Activated naive CD8-positive, alpha-beta T cell treated with anti-CD3 and anti-CD28 coated beads, Interleukin-2, amount 10 ng/mL, durations not matched to agents 7 days and 5 days (primary cell): ENCODE measurements at places on chromosomes 7 and 10. TPM values are rescaled to one million over a fixed set of nuclear protein-coding genes. Genes with fewer than 3 reads are reported as not detected.
A peak's percentile ranks its signal among the peaks of the same experiment; 100 is the strongest.

BTBD16 gene
- not detected for total RNA-seq

ACTA2 gene
- total RNA-seq: 13.8 TPM

VIPR2 gene
- 0.80 TPM for total RNA-seq

ZNF503 gene
- 0.23 TPM for total RNA-seq

CALML5 gene
- not detected for total RNA-seq

ADAP1 gene
- 25.0 TPM for total RNA-seq

CLRN3 gene
- total RNA-seq: not detected

RASA4B gene
- total RNA-seq: 16.2 TPM

GRCh38 chr10:130636313-130636930 lies 500.2 kb downstream of the GLRX3 start:
- no peak overlapping the region for H3K4me3 ChIP-seq
- H3K36me3 ChIP-seq: no peaks in the 10 kb centered on the region
- DNase-seq: no peak
- no peak overlapping the region for H3K27ac ChIP-seq
- peaks cover 2% of the 10 kb centered on the region for H3K4me1 ChIP-seq
- peaks cover 6% of the 10 kb centered on the region for H3K27me3 ChIP-seq

DNA sequence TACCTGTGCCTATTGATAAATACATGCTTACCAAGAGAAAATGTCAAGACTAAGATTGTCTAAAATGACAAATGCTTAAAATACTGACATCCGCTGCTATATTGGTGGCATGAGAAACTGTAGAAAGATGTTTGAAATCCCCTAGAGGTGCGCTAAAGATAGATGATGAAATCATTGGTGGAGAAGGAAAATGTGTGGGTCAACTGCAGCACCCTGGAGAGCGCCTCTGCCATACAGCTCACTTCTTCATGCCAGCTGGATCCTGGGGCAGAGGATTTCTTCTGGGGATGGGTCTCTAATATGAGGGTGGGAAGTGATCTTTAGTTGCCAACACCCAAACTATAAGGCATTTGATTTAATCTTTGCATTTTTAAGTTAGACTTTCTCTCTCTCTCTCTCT lies 680.4 kb upstream of the POM121L12 start:
- DNase-seq: no peak
- H3K4me1 ChIP-seq: no peaks in the 10 kb centered on the region
- no peaks in the 10 kb centered on the region for H3K27me3 ChIP-seq
- H3K36me3 ChIP-seq: no peaks in the 10 kb centered on the region

DNA sequence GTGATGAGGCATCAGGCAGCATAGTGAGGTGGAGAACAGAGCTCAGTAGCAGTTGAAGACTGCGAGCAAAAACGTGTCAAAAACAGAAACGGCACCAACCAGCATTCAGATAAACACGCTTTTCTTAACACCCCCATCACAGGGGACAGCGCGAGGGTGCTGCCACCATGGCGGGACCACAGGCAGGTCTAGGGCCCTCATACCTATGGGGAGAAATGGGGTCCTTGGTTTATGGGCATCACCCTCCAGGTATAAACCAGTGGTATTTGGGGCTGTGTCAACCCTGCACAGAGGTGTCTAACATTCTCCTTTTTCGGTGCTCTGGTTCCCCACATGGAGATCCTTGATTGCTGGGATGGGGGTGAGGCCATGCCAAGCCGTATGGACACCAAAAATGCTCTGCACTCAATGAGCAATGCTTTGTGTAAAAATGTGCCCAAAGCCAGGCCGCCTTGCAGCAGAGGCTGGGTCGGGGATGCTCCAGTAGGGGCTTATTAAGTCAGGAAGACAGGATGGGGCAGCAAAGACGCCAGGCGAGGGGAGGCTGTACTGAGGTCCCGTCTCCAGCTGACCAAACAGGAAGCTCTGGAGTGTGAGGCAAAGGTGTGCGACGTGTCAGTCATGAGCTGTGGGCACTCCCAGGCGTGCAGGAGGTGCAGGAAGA lies 191.5 kb downstream of the WDR37 start:
- H3K36me3 ChIP-seq: no peaks in the 10 kb centered on the region
- H3K4me1 ChIP-seq: peaks cover 3% of the 10 kb centered on the region
- H3K27ac ChIP-seq: no peak overlapping the region
- DNase-seq: no peak
- H3K27me3 ChIP-seq: peaks cover 46% of the 10 kb centered on the region
- no peak overlapping the region for H3K4me3 ChIP-seq

DNA sequence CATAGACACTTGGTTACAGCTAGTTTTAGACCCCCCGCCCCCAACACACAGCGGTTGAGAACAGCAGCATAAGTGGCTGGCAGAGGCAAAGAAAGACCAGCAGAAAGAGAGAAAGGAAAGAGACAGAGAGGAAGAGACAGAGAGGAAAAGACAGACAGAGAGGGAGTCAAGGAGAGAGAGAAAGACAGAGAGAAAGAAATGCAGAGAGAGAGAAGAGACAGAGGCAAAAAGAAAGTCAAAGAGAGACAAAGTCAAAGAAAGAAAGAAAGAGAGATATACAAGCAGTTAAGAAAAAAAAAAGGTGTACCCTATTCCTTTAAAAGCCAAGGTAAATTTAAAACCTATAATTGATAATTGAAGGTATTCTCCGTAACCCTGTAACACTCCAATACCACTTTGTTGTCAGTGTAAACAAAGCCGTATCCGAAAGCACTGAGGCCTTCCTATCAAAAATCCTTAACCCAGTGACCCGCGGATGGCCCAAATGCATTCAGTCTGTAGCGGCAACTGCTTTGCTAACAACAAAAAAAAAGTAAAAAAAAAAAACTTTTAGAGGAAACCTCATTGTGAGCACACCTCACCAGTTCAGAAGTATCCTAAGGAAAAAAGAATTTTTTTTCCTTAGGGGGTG lies 11.9 kb upstream of the SLC12A9 start:
- no peak overlapping the region for H3K27ac ChIP-seq
- H3K4me1 ChIP-seq: peaks cover 12% of the 10 kb centered on the region

GRCh38 chr10:123183724-123184123 lies 29.5 kb downstream of the BUB3 start:
- no peaks in the 10 kb centered on the region for H3K27me3 ChIP-seq

DNA sequence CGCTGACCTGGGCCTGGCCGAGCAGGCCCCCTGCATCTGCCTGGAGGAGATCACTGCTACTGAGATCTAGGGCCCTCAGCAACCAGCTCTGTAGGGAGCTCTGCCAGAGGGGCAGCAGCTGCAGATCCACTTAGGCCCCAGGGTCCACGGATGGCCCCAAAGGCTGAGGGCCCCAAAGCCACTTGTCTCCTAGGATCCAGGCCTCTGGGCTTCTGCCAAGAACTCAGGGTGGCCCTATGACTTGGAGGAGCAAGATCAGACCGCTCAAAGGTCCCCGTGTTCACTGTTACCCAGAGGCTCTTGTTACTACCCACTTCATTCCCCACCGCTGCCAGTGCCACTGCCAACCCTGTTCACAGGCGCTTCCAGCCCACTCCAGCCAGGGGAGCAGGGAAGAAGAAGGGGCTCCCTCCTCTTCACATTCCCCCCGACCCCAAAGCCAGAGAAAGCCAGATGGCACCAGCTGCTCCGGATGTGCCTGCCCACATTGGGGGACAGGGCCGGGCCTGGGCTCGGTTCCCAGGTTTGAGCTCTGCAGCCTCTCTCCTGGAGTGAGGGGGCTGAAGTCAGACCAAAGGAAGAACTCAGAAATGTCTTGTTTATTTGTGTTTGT lies 7.6 kb downstream of the LZTS2 start:
- no peaks in the 10 kb centered on the region for H3K27me3 ChIP-seq
- no peak overlapping the region for H3K4me3 ChIP-seq
- no peak overlapping the region for H3K27ac ChIP-seq
- no peak for DNase-seq

- peak overlapping the region; percentile 52 for H3K4me3 ChIP-seq
- H3K4me1 ChIP-seq: peaks cover 71% of the 10 kb centered on the region
- H3K36me3 ChIP-seq: peaks cover 44% of the 10 kb centered on the region
- peak overlapping the region; percentile 46 for H3K27ac ChIP-seq
These were observed 7.4 kb downstream of the NOD1 start for GRCh38 chr7:30471205-30471604.

- no peaks in the 10 kb centered on the region for H3K4me1 ChIP-seq
- H3K4me3 ChIP-seq: no peak overlapping the region
- no peak for DNase-seq
- H3K27ac ChIP-seq: no peak overlapping the region
- H3K27me3 ChIP-seq: peaks cover 4% of the 10 kb centered on the region
These were observed 72.8 kb downstream of the BICC1 start for GRCh38 chr10:58585435-58585834.

DNA sequence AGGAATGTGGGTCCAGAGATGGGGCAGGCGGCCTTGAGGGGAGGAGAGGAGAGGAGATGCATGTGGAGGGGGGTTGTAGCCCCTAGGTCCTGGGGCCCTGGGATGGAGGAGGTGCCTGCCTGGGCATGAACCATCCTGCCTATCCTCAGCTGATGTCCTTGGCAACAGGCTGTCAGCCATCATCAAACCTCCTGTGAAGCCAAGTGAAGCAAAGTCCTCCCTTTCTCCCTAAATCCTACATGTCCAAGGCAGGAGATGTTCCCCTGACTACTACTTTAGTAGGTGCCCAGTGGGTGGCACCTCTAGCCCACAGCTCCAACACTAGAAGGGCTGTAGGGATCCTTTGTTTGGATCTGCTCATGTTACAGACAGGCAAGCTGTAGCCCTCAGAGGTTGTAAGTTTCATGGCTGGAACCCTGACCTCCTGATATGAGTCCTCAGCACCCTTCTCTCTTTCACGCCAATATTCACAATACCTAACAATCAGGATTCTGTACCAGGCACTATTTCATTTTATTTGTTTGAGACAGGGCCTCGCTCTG lies 66.6 kb upstream of the SYPL1 start:
- no peak for DNase-seq
- H3K27ac ChIP-seq: no peak overlapping the region
- peaks cover under 1% of the 10 kb centered on the region for H3K36me3 ChIP-seq
- peaks cover 19% of the 10 kb centered on the region for H3K27me3 ChIP-seq
- H3K4me3 ChIP-seq: no peak overlapping the region
- H3K4me1 ChIP-seq: peaks cover 3% of the 10 kb centered on the region

- H3K36me3 ChIP-seq: no peaks in the 10 kb centered on the region
- no peak overlapping the region for H3K27ac ChIP-seq
- no peaks in the 10 kb centered on the region for H3K4me1 ChIP-seq
- H3K27me3 ChIP-seq: no peaks in the 10 kb centered on the region
- DNase-seq: no peak
- no peak overlapping the region for H3K4me3 ChIP-seq
These were observed 49.3 kb upstream of the INPP5A start for GRCh38 chr10:132488231-132488821.

- H3K27ac ChIP-seq: peak overlapping the region; percentile 43
- no peak for DNase-seq
- no peaks in the 10 kb centered on the region for H3K36me3 ChIP-seq
- H3K4me1 ChIP-seq: no peaks in the 10 kb centered on the region
- H3K4me3 ChIP-seq: no peak overlapping the region
These were observed 43.6 kb upstream of the BAMBI start for GRCh38 chr10:28633750-28634149.

DNA sequence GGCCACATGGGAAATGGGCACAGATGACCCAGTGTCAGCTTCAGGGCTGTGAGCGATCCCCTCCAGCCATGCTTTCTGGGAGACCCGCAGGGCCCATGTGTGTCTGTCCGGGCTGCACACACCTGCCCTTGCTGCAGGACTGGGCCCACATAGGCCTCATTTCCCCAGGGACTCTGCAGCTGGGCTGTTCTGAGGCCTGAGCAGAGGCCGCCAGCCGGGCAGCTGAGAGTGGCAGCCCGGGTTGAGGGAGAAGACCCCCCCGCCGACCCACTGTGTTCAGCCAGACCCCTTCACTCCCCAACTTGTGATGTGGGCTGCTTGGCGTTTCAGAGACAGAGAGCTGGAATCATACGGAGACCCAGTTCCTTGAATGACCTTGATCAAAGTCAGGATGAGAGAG lies 50.1 kb upstream of the DPYSL4 start:
- no peaks in the 10 kb centered on the region for H3K36me3 ChIP-seq
- H3K4me1 ChIP-seq: no peaks in the 10 kb centered on the region
- DNase-seq: no peak
- H3K27me3 ChIP-seq: peaks cover 2% of the 10 kb centered on the region
- H3K27ac ChIP-seq: no peak overlapping the region
- H3K4me3 ChIP-seq: no peak overlapping the region

DNA sequence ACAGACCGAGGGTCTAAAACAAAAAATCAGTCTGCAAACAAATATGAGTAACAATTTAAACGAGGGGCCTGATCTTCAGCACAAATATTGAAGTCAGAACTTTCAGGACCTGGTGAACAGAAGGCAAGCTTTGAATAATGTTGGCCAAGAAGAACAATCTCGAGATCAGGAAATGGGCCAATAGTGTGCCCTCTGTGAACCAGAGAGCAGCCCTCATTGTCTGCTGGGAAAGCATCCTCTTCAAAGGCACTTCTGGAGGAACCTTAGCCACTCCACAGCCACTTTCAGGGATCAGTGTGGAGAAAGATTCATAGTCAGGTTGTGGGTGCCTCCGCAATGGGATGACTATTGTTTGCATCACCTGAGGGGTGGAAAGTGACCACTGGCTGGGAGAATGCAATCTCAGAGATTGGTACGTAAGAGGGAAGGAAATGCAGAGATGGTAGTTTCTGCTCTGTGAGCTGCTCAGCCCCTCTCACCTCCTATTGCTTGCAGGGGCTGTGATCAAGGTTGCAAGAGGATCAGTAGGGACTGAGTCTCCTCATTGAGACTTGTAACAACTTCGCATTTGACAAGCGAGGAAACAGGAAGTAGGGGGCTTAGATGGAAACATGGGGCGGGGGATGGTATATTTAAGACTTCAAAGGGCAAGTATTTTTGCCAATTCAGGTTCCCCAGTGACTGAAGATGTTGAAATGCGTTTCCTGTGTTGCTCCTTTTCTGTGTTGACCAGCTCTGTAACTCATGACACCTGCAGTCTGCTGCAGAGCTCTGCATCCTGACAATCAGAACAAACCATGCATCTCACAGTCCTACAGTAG lies 28.4 kb upstream of the IFRD1 start:
- H3K4me1 ChIP-seq: peaks cover 15% of the 10 kb centered on the region
- peaks cover 3% of the 10 kb centered on the region for H3K36me3 ChIP-seq
- H3K4me3 ChIP-seq: peak overlapping the region; percentile 56
- H3K27ac ChIP-seq: peak overlapping the region; percentile 72

DNA sequence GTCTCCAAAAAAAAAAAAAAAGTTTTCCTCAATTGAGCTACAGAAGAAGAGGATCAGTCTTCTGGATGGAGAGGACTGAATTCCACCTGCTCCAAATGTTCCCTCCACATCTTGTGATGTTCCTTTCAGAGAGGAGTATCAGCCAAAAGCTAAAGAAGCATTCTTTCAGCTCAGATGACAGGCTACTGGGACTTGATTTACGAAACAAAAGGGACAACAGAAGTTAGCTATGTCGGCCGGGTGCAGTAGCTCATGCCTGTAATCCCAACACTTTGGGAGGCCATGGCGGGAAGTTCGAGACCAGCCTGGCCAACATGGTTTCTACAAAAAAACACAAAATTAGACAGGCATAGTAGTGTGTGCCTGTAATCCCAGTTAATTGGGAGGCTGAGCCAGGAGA lies 7.4 kb downstream of the DAGLB start:
- DNase-seq: no peak
- H3K4me3 ChIP-seq: no peak overlapping the region
- H3K4me1 ChIP-seq: peaks cover 51% of the 10 kb centered on the region
- no peak overlapping the region for H3K27ac ChIP-seq
- no peaks in the 10 kb centered on the region for H3K27me3 ChIP-seq
